HL-60 (cell line): ENCODE measurements at places on chromosomes 4 and X.

DNA sequence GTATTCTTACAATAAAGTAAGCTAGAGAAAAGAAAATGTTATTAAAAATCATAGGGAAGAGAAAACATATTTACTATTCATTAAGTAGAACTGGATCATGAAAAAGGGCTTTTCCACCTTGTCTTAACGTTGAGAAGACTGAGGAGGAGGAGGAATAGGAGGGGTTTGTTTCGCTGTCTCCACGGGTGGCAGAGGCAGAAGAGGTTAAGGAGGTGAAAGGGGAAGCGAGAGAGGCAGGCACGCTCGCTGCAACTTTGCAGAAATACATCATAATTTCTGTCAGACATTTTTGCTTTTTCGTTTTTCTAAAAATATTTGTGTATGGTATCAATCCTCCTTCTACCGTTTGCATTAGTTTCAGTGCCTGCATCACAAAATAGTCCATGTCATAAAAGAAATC is 2375.1 kb upstream of the AGA start:
- no peak for DNase-seq

DNA sequence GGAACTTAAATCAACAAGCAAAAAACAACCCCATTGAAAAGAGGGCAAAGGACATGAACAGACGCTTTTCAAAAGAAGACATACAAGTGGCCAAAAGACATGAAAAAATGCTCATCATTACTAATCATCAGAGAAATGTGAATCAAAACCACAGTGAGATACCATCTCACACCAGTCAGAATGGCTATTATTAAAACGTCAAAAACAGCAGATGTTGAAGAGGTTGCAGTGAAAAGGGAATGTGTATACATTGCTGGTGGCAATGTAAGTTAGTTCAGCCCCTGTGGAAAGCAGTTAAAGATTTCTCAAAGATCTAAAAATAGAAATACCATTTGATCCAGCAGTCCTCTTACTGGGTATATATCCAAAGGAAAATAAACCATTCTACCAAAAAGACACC is 22.6 kb downstream of the RTL9 start:
- no peak for DNase-seq

GRCh38 chr4:145285928-145286327 is 105.5 kb upstream of the OTUD4 start:
- DNase-seq = peak; percentile 0

GRCh38 chrX:29880977-29881376 is 334.4 kb upstream of the MAGEB2 start:
- DNase-seq = no peak

DNA sequence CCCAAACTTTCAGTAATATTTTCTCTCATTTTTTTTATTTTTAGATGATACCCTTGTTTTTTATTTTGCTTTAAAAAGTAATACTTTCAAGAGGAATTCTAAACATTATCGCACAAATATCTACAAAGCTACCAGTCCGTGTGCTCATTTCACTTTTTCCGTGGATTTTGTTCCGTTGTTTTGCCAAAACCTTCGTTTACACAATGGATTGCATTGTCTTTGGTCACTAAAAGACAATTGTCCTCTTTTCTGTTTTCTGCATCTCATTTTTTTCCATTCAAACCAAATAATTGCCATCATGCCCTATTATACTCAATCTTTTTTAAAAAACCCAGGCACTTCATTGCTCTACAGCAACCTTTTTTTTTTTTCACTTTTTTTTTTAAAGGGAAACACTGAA is 214.9 kb downstream of the CXXC4 start:
- no peak for DNase-seq

DNA sequence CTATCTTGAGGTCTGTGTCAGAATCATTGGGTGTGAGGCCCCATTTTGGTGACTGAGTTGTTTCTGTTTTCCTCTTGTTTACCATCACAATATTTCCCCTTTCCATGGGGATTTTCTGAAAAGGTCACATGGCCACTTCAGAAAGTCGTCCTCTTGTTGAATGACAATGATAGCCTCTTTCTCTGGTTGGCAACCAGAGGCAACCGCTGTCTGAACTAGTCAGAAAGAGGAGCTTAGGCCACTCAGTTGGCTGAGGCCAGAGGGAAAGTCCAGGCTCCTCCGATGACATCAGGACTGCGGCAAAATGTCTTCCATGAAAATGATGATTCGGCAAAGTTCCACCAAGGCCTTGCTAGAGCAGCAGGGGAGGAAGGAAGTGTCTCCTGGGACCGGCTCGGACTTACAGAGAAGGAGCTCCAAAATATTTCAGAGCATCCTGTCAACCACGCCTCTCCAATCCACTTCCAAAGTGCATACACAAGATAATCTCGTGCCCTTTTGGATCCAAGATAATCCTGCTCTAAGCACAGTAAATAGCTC is 19.1 kb upstream of the RBM47 start:
- no peak for DNase-seq

- DNase-seq = no peak
Measured at GRCh38 chr4:113969709-113970334, 9.6 kb downstream of the ARSJ start.

DNA sequence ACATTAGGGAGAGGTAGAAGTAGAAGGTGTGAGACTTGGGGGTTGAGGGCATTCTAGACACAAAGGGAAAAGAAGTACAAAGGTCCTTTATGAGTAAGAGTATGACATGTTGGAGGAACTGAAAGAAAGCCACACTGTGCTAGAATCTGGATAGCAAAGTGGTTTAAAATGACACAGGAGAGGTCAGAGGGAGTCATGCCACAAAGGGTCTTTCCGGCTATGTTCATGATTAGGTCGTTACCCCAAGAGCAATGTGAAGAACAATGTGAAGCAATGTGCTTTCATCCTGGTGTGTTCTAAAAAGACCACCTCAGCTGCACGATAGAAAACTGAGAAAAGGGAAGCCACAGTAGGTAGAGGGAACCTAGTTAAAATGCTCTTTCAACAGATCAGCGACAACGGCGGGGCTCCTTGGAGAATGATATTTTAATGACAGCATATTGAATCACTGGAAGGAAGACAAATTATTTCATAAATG is 29.2 kb downstream of the SMIM14 start:
- DNase-seq = no peak

DNA sequence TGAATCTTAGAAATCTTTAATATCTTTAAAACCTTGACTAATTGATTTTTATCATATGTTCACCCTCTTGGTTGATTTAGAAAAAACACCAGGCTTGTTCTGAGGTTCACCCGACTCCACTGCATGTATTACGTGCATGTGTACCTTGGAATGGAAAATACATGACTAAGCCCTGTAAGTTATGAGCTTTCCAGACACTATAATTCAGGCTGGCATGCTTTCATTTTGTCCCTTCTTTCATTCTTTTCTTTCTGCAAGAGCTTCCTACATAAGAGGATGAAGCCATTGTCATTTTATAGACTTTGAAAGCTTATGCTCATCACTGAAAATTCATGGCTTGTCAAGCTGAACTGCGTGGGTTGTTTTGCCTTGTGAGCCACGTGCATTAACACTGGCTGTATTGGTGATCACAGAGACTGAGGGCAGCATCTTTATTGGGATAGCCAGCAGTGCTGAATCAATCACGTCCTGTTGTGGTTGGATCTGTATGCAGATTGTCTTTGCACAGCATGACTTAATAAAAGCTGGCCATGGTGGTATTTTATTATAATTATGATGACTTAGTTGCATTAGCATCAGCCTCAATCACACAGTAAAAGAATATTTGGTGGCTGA is 141.9 kb downstream of the SLIT2 start:
- DNase-seq = no peak

- DNase-seq = no peak
Measured at GRCh38 chr4:122703868-122704267, 28.6 kb upstream of the BBS12 start.

GRCh38 chrX:107716118-107716684 is 59.4 kb downstream of the TSC22D3 start:
- DNase-seq = no peak

GRCh38 chr4:77193511-77194102 is 36.6 kb downstream of the CCNG2 start:
- peak; percentile 41 for DNase-seq

DNA sequence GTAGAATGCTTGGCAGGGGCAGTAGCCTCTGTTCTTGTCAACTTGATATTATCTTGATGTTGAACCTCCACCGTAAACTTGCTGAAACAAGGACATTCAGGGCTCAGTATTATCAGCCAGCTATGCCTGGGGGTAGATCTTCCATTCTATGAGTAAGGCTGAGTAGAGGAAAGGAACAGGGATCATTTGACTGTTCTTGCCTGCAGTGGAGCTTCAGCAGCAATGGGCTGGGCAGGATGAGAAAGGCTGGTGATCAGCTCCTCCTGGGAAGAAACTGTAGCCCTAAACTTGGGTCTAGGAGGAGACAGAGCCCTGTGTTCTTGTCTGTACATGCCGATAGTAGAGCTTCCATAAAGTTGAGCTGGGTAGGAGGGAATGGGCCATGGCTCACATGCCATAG is 127.2 kb downstream of the CCSER1 start:
- DNase-seq = no peak

DNA sequence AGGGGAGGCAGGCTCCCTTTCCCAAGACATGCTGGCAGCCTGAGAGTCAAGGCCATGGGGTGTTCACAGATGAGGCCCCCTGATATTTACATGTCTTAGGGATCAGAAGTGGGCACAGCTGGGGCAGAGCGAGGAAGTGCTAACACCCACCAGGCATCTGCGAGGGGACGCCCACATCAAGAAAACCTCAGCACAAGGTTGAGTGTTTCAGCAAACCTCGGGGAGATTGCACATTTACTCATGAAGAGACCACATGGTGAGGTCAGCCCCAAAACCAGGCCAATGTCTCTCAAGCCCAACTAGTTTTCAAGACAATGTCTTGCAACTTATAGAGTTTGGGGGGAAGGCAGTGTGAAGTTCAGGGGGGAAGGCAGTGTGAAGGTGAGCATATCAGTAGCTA is 55.2 kb downstream of the CLNK start:
- DNase-seq = no peak

DNA sequence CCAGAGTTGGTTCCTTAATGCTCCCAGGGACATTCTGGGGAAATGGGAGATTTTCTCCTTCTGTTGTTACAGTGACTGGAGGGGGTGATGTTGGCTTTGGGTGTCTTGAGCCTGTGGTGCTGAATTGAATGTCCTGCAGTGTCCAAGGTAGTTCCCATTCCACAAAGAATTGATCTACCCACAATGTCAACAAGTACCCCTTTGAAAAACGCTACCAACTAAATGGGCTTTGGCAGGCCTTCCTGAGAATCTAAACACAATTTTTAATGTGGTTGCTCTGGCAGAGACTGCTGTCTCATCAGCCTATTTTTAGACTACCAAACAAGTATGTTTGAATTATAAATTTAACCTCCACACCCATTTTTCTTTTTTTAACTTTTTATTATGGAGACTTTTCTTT is 69.4 kb downstream of the CCKAR start:
- no peak for DNase-seq

- no peak for DNase-seq
Measured at GRCh38 chrX:152656890-152657289, 19.2 kb downstream of the GABRQ start.

DNA sequence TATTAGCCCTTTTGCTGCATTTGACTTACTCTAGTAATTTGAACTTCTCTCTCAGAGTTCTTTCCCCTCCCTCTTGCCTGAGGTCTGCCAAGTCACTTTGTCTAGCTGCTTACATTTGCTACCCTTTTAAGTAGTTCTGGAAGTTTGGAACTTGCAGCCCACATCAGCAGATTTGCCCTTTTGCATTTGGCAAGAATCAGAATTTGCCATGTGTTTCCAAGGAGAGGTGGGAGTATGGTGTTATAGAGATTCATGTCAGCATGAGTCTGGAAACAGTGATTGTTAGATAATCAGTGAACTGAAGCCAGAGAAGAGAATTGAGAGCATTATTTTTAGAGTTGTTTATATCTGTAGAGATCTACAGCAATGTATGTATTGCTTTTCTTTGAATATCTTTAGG is 52.1 kb downstream of the KLHL34 start:
- no peak for DNase-seq

- DNase-seq = no peak
Measured at GRCh38 chr4:102519925-102520324, 18.8 kb downstream of the NFKB1 start.

DNA sequence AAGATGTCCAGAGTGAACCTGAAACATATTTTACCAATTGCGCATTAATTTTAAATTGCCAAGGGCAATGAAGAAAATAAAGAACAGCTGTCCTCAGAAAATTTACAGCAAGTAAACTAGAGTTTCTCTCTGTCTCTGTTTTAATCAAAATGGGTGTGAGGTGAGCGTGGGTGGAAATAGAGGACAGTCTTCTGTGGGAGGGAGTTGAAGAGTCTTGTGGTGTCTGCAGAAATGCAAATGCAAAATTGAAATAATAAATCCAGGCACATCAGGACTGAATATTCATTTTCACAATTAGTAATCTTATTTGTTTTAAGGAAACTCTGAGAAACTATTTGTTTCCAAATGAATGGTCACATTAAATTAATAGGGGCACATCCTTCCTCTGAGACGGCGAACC is 192.0 kb downstream of the ARHGAP10 start:
- no peak for DNase-seq

DNA sequence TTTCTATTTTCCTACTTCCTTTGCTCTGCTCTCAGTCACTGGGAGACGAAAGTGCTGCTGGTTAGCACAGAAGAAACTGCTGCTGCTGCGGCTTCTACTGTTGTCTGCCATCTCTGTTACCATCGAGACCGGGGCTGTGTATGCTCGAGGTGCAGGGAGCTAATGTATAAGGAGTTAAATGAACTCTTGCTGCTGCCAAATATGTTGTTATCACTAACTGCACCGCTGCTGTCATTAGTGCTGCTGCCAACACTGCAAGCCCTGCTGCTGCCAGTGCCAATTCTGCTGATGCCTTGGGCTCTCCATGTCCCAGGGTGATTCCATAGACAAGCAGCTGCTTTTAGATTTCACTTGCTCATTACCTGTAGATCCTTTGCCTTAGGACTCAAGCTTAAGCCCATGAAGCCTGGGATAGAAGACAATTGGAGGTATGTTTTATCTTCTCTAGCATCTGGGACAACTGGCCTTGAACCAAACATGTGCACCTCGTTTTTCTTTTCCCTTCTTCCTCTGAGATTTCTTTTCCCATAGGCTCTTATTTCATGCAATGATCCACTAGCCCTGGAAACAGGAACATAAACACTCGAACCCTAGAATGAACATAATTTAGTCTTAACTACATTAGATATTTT is 107.8 kb downstream of the CCSER1 start:
- DNase-seq = no peak

GRCh38 chrX:100747090-100747489 is 15.2 kb upstream of the SYTL4 start:
- no peak for DNase-seq

DNA sequence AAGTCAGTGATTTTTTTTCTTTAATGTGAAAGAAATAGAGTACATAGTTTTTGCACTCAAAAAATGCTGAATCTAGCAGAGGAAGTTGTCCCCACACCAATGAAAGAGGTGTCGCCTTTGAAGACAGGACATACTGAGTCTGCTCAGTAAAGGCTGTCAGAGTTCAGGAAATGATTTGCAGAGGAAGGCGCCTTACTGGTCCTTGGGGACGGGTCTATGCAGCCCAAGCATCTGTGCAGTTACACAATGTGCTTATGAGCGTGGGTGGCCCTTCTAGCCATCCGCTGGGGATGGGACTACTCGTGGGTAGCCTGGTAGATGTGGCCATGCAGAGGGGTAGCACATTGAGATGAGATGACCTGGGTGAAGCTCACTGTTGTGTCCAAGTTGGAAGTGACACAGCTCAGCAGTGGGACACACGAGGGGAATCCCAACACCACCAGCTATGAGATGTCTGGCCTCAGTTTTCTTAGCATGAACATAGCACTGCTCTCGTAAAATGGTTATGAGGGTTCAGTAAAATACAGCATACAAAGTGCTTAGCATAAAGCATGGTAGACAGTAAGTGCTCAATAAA is 116.5 kb upstream of the RBPJ start:
- no peak for DNase-seq
